ENCODE measurements at places on chromosomes 16 and 17. TPM values are rescaled to one million over a fixed set of nuclear protein-coding genes. Genes with fewer than 3 reads are reported as not detected.

The SOST gene
- not detected for total RNA-seq

The G6PC1 gene
- not detected for total RNA-seq

The ECI1 gene
- 92.0 TPM for total RNA-seq

The DNAI2 gene
- total RNA-seq, result not detected

The KCNG4 gene
- total RNA-seq, result not detected

Data from GM23248 (cell line).